Left colon (tissue), 2 donors: ENCODE measurements at places on chromosomes 7 and 10. TPM values are rescaled to one million over a fixed set of nuclear protein-coding genes. Genes with fewer than 3 reads are reported as not detected.

POT1 gene
- 8.5 TPM for total RNA-seq

GNAT3 gene
- total RNA-seq = not detected

CARD11 gene
- 2.8 TPM for total RNA-seq

MYOF gene
- 110 TPM for total RNA-seq

WDFY4 gene
- total RNA-seq = 1.5 TPM
